ENCODE measurements at places on chromosomes 12 and 14.

GRCh38 chr14:68756734-68757133 lies 36.1 kb downstream of the ZFP36L1 start:
- no peak for DNase-seq

GRCh38 chr14:71078500-71078899 lies 171.2 kb downstream of the PCNX1 start:
- DNase-seq = no peak

GRCh38 chr12:28543021-28543890 lies 353.0 kb downstream of the CCDC91 start:
- DNase-seq = no peak

DNA sequence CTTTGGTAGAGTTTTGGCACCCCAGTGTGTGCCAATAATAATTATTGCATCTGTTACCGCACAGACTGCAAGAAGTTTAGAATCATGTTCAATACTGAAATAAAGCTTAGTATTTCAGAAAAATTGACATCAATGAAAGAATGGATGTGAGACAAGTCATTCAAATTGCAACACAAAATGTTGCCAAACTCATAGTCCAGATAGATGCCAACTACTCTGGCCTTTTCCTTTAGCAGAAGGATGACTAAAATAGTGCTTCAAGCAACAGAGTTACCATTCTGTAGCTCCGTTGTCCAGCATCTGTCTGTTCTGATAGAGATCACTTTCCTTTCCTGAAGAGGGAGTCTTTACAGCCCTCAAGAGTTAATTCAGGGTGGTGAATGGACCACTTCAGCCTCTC lies 77.5 kb downstream of the LIN7A start:
- no peak for DNase-seq

- DNase-seq = no peak
Measured at GRCh38 chr12:6262211-6262610, 48.3 kb upstream of the PLEKHG6 start.

DNA sequence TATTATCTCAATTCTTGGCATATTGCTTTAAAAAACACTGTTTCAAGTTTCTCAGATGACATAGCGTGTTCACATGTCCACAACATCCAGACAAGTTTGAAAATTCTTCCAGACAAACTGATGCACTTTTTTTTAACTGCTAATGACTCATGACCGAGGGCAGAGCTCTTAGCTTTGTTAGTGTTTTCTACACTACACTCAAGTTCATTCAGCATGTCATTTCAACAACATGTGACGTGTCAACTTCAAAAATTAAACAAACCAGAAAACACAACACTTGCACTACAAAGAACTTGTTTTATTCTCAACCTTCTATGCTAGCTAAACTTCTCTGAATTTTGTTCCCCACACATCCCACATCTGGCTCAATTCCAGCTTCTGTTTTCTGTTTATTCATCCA lies 1186.3 kb upstream of the FLRT2 start:
- no peak for DNase-seq

DNA sequence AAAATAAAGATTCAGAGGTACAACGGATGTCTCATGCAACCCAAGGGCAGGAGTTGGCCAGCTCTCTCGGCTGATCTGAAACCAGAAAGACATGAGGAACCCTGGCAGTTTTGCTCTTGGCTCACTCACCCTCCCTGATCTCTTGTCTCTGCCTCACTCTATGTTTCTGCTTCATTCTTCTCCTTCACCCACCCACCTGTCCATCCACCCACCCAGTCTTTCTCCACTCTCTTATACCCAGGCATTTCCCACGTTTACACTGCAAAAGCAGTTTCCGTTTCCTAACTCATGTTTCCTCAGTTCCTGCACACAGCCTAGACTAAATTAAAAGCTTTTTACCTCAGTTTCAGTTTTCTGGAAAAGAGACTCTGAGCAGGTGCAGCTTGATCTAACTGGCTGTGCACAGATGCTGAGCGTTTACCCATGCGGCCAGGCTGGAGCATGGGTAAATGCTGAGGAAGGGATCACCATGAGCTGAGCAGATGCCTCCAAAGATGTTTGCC lies 157.6 kb downstream of the PRKCH start:
- peak; percentile 21 for DNase-seq
